ENCODE measurements at places on chromosomes 12 and 14.
A peak's percentile ranks its signal among the peaks of the same experiment; 100 is the strongest.

GRCh38 chr12:116502141-116502725 lies 56.9 kb upstream of the MAP1LC3B2 start:
- no peak for DNase-seq

- DNase-seq, result no peak
These were observed 50.2 kb upstream of the FZD10 start for GRCh38 chr12:130111965-130112496.

DNA sequence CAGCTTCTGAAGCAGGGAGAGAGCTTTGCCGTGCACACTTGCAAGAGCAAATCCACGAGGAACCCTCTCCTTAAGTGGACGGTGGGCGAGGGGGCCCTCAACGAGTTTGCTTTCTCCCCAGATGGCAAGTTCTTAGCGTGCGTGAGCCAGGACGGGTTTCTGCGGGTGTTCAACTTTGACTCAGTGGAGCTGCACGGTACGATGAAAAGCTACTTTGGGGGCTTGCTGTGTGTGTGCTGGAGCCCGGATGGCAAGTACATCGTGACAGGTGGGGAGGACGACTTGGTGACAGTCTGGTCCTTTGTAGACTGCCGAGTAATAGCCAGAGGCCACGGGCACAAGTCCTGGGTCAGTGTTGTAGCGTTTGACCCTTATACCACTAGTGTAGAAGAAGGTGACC lies 69.0 kb downstream of the WDR20 start:
- no peak for DNase-seq

DNA sequence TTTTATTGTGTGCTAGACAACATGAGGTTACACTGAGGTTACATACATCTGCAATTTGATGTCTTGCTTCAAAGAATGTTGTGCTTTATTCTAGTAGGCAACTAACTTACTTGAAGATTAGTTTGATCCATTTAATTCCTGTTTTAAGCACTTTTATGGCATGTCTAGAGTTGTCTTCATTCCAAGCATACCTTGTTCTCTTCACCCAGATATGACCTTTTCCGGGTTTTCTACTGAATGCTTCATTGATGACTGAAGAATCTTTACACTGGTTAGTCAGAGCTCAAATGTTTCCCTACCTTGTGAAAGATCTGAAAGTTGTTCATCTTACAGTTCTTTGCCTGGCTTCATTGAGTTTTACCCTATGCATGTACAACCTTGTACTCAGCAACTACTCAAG lies 274.0 kb upstream of the KITLG start:
- peak; percentile 22 for DNase-seq

DNA sequence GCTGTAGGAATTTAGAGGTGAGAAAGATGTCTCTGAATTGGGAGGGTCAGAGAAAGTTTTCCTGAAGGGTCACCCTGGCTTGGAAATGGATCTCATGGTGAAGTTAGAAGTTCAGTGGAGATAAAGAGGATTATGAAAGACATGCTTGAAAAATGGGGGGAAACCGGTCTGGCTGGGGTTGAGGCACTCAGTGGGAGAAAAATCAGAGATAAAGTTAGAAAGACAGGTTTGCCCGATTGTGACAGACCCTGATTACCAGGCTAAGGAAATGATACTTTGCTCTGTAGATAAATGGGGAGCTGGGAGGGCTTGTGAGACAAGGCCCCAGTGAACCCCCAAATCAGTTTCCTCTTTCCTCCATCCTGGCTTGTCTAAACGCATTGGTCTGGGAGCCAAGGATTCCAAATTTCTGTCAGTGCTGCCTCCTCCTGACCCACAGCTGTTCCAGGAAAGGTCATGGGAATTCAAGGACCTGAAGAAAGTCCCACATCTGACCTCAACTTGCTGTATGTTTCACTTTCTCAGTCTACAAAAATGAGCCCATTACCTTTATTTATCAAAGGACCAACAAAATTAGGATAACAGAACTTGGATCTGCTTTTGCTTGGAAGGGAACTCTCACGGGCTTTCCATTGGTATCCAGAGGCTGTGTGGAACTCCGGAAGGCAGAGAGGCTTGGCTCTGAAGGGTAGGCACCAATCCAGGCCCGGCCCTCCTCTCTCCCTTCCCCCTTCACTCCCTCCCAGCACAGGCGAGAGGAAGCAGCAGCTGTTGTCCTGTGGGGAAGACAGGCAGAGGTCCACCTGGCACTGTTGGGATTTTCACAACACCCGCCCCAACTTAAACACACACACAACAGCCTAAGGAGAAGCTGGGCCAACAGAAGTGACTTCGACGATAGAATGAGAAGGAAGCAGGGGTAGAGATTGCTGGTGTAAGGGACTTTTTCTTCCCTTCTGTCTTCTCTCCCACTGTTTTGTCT lies 3.4 kb upstream of the RNASE7 start:
- DNase-seq, result no peak

- DNase-seq, result no peak
These were observed 395.8 kb upstream of the FBXO33 start for GRCh38 chr14:39827901-39828655.

DNA sequence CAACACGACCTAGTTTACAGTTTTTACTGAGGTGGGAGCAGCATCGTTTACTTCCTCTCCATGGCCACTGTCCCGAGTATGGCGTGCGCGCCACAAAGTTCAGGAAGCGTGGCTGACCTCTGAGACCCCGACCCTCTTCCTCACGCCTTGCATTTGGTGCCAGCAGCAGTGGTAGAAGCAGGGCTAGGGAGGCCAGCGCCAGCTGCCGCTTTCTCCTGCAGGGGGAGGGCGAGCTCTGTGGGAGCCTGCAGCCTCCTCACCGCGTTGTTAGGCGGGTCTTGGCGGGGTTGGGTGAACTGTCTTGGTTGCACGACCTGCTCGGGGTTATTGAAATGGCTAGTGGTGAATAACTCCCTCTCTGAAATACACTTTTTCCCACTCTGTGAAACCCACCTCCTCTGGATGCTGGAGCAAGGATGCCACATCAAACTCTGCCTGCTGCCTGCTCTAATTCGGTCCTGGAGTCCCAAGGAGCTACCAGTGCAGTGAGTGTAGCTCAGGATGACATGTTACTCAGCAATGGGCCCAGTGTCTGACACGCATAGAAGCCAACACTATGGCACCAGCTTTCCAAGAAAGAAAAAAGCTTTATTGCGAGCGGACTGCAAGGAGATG lies 22.3 kb upstream of the TDRD9 start:
- no peak for DNase-seq

- DNase-seq, result peak; percentile 79
These were observed 883 bp upstream of the CDCA4 start for GRCh38 chr14:105021656-105022275.

DNA sequence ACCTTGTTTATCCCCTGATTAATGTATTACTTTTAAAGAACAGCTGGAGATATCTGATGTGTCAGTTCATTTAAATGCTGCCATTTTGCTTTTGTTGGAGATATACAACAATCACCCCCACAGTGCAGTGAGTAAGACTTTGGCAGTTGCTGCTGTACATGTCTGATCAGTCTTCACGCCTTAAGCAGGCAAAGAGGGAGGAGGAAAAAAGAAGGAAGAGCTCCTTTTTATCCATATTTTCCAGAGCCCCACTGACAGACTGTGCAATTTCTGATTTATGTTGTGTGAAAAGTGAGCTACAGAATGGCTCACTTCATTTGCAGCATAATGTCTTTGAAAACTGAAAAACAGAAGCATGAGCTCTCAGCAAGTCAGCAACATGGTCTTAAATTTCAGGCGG lies 319.7 kb upstream of the LRIG3 start:
- DNase-seq, result no peak

GRCh38 chr14:86799244-86799647 lies 1193.7 kb downstream of the GALC start:
- DNase-seq, result peak; percentile 58

- DNase-seq, result peak; percentile 48
These were observed 63.0 kb upstream of the PLEKHA5 start for GRCh38 chr12:19066475-19067001.

- DNase-seq, result no peak
These were observed 965 bp downstream of the KRT73 start for GRCh38 chr12:52617403-52617785.

GRCh38 chr12:124071075-124071443 lies 98.0 kb downstream of the ZNF664 start:
- DNase-seq, result no peak

GRCh38 chr14:69263364-69263763 lies 3.4 kb downstream of the GALNT16 start:
- DNase-seq, result no peak

DNA sequence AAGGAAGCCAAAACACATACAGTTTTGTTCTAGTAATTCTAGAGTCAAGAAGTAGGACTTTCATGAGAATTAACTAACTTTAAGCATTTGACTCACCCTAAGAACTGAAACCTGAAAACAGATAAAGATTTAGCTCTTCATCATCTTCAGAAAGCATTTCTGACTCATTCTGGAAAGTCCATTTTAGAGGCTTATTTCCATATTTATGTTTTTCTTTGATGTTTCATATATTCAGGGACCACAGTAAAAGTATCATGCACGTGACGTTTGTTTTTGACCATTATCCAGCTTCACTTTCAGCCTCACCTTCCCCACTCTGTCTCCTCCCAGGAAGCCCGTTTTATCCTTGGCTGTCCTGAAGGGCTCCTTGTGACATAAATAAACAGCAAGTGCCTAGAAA lies 79.2 kb downstream of the MDGA2 start:
- no peak for DNase-seq

- DNase-seq, result no peak
These were observed 12.1 kb upstream of the PNMA1 start for GRCh38 chr14:73726025-73726961.

- no peak for DNase-seq
These were observed 64.5 kb downstream of the PTCSC3 start for GRCh38 chr14:36111822-36112583.

DNA sequence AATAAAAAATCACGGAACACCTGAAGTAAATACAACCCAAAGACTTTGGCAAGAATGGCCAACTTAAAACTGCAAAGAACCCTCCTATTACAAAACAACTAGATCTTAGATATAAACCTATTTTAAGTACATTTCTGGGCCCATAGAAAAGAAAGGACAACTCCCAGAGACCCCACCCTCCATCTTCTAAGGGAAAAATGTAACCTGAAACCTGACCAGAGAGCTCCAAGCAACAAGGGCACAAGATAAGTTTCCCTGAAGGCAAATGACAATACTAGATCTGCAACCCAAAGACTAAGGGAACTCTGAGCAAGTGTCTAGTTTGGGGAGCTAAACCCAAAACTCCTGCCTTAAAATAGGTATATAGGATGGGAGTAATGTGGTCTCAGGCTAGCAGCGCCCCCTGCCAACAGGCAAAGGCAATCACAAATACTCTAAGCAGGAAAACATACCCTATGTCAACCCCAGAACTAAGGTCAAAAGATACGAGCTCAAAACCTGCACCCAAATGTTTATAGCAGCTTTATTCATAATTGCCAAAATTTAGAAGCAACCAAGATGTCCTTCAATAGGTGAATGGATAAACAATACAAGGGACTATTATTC lies 218.9 kb downstream of the ITPR2 start:
- peak; percentile 35 for DNase-seq

GRCh38 chr12:99302874-99303273 lies 344.7 kb upstream of the GARIN6 start:
- DNase-seq, result no peak

GRCh38 chr14:73503648-73504047 lies 12.9 kb downstream of the RIOX1 start:
- DNase-seq, result no peak

DNA sequence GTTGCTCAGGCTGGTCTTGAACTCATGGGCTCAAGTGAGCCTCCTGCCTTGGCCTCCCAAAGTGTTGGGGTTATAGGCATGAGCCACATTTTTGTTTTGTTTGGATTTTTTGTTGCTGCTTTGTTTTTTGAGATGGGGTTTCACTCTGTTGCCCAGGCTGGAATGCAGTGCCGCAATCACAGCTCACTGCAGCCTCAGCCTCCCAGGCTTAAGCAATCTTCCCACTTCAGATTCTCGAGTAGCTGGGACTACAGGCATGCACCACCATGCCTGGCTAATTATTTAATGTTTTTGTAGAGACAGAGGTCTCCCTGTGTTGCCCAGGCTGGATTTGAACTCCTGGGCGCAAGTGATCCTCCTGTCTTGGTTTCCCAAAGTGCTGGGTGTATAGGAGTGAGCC lies 5.7 kb upstream of the PLEK2 start:
- no peak for DNase-seq

DNA sequence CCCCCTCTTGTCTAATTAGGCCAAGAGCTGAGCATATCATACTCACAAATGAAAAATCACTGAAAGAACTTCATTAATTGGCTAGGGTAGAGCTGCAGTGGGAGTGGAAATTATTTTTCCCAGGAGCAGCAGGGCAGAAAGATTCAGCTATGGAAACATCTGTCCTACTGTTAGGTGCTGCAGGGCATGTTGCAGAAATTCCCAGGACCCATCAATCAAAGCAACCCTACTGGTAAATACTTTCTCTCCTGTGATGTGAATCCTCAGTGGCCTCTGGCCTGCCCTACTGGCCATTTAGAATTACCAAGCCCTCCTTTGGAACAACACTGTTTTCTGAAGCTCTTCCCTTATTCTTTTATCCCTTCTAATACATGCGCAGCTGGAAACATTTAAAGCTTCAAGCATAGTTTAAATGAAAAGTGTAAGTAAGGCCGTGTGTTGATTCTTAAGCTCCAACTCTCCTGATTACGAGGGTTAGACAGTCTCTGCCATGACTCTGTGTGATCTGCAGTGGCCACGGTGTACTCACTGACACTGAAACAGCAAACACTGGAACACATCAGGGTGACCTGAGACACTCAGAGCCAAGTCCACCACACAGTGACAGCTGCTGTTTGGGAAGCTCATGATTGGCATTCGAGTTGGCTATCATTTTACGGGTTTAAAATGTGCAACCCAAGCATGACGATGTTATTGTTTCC lies 62.6 kb upstream of the TMCC3 start:
- no peak for DNase-seq

DNA sequence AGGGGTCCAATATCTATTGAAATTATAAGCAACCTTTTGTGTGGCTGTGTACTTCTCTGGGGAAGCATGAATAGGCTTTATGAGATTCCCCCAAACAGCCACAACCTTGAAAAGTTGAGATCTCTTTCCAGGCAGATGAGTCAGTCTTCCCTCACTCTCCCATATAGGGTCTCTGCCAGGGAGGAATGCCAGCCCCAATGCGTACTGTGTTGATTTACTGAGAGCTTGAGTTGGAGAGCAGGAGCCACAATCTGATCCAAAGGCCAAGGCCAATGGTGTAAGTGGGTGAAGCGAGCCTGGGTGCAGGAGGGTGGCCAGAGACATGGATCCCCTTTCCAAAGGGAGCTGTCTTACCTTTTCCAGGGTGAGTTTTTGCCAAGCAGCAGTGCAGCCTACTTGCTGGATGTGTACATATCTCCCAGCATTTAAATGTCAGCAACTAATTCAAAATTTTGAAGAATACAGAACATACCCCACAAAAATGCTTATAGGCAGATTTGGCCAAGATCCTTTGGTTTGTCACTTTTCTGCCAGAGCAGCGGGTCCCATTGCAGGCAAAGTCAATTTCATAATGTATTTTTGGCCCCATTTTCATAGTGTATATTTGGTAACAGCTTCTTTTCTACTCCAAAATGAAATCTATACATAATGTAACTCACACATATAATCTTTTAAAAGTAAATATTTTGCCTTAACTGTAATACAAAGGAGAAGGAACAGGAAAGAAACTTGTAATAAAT lies 88.2 kb downstream of the TBC1D30 start:
- DNase-seq, result no peak

GRCh38 chr12:26580619-26581018 lies 252.4 kb downstream of the ITPR2 start:
- DNase-seq, result no peak

- DNase-seq, result no peak
These were observed 292.6 kb upstream of the SYT1 start for GRCh38 chr12:78571953-78572352.
